ENCODE measurements at places on chromosomes 3 and 15.

- no peak for DNase-seq
These were observed 374.1 kb downstream of the RORA start for GRCh38 chr15:60854858-60855564.

GRCh38 chr3:148642616-148643015 is 55.1 kb upstream of the AGTR1 start:
- no peak for DNase-seq

GRCh38 chr15:31396881-31397560 is 70.4 kb downstream of the KLF13 start:
- DNase-seq = peak; percentile 80

GRCh38 chr3:37862219-37862902 is 681 bp downstream of the CTDSPL start:
- DNase-seq = no peak

DNA sequence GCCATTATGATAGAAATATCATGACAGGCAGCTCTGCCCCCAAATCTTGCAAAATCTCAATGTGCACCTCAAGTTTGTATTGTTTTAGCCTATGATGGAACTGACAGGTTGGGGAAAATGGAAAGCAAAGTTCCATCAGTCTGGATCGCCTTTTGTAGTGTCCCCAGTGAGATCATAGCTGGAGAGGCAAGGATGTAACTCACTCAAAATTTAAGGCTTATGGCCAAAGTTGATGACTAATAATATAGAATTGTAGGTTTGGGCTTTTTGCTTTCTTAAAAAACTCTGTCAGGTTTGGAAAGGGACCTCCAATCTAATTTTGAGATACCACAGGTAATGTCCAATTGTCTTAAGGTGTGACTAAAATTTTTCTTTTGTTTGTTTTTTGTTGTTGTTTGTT is 1.4 kb upstream of the ACP3 start:
- DNase-seq = no peak

DNA sequence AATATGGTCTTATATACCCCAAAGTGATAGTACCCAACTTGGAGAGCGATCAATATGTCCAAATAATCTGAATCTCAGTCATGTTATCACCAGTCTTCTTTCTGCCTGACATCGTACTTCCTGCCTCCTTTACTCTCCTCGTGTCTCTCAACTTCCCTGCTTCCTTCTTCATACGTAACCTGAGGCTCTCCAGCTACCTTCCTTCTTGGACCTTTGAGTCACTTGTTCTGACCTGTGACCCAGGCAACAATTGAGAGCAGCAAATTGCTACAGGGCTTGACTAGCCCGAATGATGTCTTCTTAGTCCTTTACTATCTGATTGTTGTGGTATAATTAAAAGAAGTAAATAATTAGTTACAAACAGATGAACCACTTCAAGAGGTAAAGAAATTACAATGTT is 145.9 kb upstream of the MBNL1 start:
- no peak for DNase-seq

GRCh38 chr3:170081079-170081741 is 43.4 kb downstream of the GPR160 start:
- no peak for DNase-seq

DNA sequence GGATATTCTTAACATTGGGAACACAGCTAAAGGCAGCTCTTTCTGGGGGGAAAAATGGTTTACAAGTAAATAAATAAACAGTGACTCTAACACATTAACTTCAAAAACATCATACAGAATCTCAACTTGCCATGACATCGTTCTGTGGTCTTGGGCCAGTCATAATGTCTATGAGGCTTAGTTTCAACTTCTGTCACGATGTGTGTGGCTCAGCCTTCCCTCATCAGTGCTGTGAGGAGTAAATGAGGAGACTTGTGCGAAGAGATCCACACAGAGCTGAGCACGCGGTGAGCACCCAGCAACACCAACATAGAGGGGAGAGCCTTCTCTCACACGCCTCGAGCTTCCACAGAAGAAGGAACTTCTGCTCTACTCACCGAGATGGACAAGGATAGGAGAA is 49.0 kb downstream of the DZIP1L start:
- no peak for DNase-seq

DNA sequence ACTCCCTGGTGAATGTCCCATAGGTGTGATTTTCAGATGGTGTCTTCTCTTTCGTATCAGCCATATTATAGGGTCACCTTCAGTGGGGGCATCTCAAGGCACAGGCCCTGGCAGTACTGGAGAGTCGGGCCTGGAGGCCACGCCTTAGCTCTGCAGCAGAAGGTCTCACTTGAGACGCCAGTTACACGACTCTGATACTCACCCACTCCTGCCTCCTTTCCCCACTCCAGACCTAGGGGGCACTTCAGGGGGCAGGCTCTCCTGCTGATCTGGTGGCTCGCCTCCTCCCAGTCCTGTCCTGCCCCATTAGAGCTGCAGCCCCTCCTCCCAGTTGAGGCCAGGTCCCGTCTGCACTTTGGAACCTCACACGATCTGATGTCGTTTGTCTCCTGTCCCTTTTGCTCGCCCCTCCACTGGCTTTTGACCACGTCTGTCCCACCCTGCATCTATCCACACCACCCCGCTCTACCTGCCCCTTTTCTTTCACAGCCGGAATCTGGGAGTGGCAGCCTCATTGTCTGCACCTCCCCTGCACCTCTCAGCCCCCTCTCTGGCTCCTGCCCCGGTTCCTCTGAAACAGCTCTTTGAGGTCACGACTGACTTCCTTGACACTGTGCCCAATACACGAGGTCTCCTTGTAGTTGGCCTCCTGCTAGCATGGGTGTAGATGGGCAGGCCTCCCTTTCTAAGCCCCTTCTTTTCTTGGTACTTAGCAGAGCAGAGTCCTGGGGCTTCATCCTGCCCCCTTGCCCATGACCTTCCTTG is 181.9 kb downstream of the NSMCE3 start:
- no peak for DNase-seq

GRCh38 chr15:48306639-48307038 is 24.6 kb upstream of the DUT start:
- DNase-seq = no peak

GRCh38 chr15:39447346-39447745 is 133.5 kb upstream of the THBS1 start:
- no peak for DNase-seq

DNA sequence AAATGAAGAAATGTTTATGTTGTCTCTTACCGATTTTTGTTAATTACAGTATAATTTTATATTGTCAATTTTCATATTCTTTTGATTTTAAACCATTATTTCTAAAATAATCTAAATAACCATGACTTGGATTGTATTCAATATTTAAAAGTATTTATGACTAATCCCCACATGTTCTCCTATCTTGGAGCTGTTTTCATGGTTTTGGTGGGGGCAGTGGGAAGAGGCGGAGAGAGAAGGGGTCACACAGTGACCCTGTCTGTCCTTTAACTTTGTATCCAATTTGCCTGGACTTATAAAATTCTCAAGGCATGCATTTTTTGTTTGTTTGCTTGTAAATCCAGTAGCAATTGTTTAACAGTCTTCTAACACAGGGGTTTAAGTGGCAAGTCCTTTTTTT is 407.4 kb downstream of the NTRK3 start:
- DNase-seq = no peak

DNA sequence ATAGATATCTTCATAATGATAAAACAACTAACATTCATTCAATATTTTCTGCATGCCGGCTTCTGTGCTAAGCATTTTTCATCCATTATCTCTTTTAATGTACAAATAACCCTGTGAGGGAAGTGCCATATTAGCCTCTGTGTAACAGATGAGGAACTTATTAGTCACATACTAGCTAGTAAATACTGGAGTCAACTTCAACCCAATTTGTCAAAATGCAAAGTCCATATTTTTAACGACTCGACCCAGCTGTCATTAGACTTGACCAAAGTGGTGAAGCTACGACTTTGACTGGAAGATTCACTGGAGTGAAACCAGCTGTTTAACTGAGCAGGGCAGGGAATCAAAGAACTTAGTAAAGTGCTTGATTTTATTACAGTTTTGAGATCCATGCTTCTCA is 41.6 kb downstream of the PARP15 start:
- no peak for DNase-seq

GRCh38 chr3:139534992-139535879 is 4.3 kb downstream of the RBP1 start:
- DNase-seq = no peak

- no peak for DNase-seq
These were observed 7.8 kb downstream of the LRCH3 start for GRCh38 chr3:197798863-197799262.

GRCh38 chr15:50854601-50855490 is 53.6 kb upstream of the AP4E1 start:
- no peak for DNase-seq

- DNase-seq = no peak
These were observed 29.5 kb downstream of the ARL8B start for GRCh38 chr3:5151586-5151985.

- DNase-seq = no peak
These were observed 50.4 kb upstream of the GYG1 start for GRCh38 chr3:148940983-148941382.

DNA sequence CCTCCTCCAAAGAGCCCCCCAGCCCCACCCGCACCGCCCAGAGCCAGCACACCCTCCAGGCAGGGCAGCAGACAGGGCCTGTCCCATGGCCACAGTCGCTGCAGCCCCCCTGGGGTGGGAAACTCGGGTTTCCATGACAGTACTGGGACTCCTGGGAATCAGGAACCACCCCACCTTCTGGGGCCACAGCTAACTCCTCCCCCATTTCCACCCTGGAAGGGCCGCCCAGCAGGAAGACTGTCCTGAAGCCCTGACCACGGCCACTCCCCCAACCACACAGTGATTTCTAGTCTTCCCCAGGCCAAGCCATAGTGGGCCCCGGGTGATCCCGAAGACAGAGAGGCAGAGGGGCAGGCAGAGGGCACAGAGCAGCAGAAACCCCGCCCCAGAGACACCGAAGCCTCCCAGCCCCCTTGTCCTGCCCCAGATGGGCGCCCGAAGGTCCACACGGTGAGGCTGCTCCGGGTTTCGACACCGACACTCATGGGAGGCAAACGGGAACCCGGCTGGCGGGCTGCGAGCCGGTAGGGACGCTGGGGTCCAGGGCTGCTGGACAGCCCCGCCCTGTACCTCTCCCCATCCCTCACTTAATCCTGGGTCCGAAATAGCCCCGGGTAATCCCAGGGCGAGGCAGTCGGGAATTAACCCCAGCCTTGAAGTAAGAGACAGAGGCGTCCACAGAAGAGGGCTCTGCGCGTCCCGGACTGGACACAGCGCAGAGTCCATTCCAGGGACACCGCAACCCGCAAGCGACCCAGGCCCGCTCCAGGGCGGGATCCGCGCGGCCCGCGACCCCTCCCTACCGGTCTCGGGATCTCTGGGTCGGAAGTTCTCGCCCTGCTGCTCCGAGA is 138.4 kb downstream of the NUP210 start:
- no peak for DNase-seq

DNA sequence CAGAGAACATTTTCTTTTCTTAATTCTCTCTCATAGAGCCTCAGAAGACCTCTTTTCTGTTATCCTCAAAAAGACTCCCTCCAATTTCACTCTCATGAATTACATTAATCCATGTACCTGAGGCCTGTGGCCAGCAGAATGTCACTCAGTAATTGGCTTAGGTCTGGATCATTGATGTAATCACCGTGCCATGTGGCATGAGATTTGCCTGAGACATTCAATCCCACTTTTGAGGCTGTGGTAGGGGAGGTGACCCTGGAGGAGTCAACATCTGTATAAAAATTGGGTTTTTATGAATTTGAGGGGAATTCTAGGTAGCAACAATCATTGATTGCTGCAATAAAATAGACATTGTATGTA is 295.3 kb downstream of the GBE1 start:
- DNase-seq = no peak

DNA sequence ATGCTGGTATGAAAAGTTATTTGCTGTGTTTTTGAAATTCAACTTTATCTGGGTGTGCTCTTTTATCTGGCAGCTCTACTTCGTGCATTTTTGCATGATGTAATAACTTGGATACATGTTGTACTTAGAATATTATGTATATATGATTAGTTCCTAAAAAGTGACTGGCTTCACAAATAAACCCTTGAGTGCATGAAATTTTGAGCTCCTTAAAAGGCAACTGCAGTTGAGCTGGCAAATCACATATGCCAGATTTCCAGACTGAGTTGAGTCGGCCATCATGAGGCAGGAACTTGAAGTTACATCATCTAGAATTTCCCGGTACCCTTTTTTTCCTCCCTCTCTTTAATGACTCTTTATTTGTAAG is 162.5 kb downstream of the FNDC3B start:
- DNase-seq = no peak

GRCh38 chr3:160981217-160981938 is 123.8 kb downstream of the B3GALNT1 start:
- DNase-seq = no peak

- DNase-seq = no peak
These were observed 121.5 kb upstream of the LIPC start for GRCh38 chr15:58309963-58310928.

GRCh38 chr3:46711305-46711704 is 6.4 kb downstream of the PRSS50 start:
- no peak for DNase-seq

GRCh38 chr3:157373783-157374182 is 62.9 kb upstream of the PTX3 start:
- no peak for DNase-seq

DNA sequence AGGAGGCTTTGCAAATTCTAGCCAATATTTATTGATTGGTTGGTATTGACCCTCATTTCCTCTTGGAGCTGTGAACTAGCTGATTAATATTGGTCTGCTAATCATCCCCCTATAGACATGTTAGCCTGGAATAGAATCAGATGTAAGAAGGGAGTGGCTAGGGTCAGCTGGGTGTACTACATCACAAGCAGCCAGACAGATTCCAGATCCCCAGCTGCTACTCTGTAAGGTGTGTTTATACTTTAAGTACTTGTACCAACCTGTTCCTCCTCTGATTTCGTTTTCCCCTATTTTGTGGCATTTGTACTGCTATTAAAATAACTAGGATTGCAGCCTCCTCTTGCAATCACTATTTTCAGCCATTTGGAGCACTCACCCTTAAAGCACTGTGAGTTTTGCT is 49.9 kb downstream of the PARP15 start:
- DNase-seq = no peak

DNA sequence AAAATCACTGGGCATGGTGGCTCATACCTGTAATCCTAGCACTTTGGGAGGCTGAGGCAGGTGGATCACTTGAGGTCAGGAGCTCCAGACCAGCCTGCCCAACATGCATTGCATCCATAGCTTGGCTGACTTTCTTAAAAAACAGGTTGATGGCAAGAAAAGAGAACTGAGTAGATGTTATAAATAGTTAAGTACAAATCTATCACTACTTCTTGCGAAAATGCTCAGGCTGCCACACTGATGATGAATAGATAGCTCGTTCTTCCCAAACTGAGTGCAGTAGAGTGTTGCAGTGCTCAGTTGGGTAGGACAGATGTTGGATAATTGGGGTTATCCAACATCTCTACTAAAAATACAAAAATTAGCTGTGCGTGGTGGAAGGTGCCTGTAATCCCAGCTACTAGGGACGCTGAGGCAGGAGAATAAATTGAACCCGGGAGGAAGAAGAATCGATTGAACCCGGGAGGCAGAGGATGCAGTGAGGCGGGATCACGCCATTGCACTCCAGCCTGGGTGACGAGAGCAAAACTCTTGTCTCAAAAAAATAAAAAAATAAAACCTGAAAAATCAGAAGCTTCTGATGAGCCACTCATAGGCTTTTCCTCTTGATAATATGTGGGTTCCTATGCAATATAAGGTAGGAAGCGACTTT is 1.2 kb downstream of the BTLA start:
- DNase-seq = no peak

GRCh38 chr15:48466820-48467219 is 135.6 kb downstream of the DUT start:
- DNase-seq = no peak

- no peak for DNase-seq
These were observed 64.3 kb downstream of the IGF2BP2 start for GRCh38 chr3:185760550-185760949.
